ENCODE measurements at places on chromosomes 3 and 15.

- DNase-seq, result no peak
These were observed 25.6 kb upstream of the ZNF280D start for GRCh38 chr15:56758770-56759449.

DNA sequence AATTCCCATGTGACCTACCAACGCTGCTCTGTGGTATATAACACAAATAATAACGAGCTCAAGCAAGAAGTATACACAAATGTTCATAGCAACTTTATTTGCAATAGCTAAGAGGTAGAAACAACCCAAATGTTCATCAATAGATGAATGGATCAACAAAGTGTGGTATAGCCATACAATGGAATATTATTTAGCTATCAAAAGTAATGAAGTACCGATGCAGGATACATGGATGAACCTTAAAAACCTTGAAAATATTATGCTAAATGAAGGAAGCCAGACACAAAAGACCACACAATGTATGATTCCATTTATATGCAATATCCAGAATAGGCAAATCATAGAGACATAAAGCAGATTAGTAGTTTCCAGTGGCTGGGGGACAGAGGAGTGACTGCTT, 15.6 kb upstream of the FEM1B start:
- DNase-seq, result no peak

- no peak for DNase-seq
These were observed 44.3 kb upstream of the DYNC1LI1 start for GRCh38 chr3:32614956-32615355.

DNA sequence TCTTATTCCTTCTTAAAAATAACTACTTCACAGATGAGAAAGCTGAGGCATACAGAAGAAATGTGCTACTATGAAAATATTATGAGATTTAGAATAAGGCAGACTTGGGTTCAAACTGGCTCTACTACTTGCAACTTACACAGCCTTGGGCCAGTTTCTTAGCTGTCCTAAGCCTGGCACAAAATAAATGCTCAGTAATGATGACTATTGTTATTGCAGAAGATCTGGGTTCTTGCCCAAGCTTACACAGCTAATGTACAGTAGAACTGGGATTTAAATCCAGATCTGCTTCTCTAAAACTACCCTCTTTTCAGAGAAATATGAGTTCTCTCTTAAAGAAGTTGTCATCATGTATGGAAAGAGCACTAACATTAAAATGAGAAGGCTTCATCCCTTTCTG, 228.2 kb upstream of the TPRG1 start:
- DNase-seq, result no peak

DNA sequence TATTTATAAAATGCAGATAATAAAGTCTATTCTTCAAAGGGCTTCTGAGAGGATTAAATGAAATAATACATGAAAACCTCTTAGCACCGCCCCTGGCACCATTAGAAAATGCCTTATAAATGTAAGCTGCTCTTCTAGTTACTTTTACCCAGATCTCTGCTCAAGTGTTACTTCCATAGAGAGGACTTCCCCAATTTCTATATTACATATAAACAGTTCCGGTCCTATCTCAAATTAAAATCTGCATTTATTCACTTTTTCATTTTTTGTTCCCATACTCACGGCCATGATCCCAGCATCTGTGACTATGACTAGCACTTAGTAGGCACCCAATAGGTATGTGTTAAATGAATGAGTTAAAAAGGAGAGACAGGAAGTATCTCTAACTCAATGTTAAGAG, 890.9 kb upstream of the CFAP20DC start:
- no peak for DNase-seq

DNA sequence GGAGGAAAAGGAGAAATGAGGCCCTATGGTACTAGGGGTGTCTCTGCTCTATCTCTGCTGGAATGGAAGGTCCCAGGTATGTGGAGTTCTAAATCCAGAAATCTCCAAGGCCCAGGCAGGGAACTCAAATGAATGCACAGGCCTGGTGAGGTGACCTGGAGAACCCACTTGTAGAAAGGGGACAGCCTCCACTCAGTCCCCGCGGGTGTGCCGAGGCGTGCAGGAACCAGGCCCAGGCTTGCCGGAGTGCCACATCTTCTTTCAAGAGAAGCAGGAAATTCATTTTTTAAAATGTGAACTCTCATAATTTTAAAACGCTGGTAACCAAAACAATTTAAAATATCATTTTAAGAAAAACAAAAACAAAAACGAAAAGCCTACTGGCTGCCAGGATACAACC, 32.2 kb upstream of the ADCY5 start:
- no peak for DNase-seq

GRCh38 chr3:111700054-111700453, 104.9 kb upstream of the ZBED2 start:
- no peak for DNase-seq

- DNase-seq, result no peak
These were observed 209.8 kb downstream of the GAP43 start for GRCh38 chr3:115833074-115833473.

DNA sequence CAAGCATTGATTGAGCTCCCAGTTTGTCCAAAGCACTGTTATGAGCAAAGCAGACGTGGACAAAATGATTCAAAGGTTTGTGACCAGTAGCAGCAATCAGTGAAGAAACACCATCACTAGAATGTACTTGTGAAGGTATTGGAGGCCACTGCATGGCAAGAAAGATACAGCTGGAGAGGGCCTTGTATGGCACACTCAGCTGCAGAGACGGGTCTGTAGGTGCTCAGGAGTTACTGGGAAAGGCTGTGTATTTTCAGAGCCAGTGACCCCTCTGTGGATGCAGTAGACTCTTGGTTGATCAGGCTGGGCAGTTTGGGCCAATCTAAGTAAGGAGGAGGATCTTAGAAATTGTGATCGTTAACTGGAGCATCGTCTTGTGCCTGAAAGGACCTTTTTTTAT, 120.0 kb downstream of the GHSR start:
- DNase-seq, result no peak

- no peak for DNase-seq
These were observed 12.6 kb downstream of the NFKBIZ start for GRCh38 chr3:101861789-101862415.

DNA sequence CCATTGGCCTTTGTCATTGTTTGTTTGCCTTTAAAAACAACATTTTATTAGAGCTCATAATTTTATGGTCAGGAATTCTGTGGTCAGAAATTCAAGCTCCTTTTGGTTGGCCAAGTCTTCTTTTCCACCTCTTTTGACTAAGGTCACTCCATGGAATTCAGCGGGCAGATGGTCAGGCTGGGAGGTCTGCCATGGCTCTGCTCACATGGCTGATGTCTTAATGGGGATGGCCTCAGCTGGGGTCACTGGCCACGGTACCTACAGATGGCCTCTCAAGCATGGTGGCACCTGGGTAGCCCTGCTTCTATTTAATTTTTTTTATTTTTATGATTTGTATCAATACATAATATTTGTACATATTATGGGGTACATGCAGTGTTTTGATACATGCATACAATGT, 360.8 kb upstream of the MCTP2 start:
- no peak for DNase-seq

DNA sequence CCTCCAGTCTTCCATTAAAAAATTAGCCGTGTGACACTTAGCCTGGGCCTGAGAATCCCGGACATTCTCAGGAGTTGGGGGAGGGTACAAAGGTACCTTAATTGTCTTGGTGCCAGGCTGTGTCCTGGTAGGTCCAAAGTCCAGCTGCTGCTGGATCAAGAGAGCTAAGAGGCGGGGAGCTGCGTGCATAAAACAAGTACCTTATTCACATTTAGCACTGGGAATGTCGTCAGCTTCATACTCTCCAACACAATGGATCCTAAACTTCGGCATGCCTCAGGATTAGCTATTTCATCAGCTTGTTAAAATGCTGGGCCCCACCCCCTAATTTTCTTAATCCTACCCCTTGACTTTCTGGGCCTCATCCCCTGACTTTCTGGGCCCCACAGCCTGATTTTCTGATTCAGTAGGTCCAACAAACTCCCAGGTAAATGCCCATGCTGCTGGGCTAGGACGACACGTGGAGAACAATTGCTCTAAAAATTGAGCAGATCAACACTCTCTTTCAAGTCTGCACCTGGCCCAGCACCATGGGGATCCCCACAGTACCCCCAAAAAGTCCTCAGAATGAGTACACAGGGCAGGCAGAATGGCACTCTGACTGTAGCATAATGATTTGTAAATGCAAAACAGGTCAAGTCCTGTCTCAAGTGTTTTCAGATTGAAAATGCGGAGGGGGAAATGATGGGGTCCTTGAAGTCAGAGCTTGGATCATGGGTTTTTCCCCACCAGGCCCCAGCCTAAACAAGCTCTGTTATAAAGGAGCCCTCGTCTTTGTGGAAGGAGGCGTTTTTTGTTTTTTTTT, 5.6 kb upstream of the AEN start:
- DNase-seq, result no peak

DNA sequence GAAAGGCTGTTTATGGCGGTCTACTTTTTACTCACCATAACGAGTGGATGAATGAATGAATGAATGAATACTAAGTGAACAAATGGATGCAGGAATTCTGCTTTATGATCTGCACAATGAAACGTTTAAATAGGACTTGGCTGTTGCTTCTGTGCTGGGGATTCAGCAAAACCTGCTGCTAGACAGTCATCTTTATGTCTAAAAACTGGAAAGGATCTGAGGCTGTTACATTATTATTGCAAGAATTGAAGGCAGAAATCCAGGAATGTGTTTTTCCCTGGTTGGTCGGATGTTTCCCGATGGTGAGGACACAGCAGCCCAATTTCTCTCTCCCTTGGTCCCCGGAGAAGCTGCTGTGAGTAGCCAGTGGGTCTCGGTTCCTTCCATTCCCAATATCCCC, 94.2 kb downstream of the GABRG3 start:
- DNase-seq, result no peak

- DNase-seq, result no peak
These were observed 22.6 kb upstream of the RBP1 start for GRCh38 chr3:139561959-139562676.

DNA sequence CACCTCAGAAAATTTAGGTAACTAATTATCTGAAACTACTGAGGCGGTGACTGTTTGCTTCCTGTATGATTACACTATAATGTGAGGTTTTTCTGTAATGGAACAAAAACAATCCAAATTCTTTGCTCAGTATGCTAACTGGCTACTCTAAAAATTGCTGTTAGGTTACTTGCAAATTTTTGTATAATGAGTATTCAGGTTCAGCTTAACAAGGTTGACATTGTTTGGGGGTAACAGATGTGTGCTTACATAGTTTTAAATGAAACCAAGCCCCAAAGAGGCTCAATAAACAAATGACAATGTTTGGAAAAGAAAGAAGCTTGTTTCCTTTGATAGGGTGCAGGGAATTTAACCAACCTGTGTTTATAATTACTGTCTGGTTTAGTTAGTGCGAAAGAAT, 414.5 kb upstream of the MDFIC2 start:
- no peak for DNase-seq

GRCh38 chr3:187296058-187296457, 4.5 kb upstream of the MASP1 start:
- no peak for DNase-seq

DNA sequence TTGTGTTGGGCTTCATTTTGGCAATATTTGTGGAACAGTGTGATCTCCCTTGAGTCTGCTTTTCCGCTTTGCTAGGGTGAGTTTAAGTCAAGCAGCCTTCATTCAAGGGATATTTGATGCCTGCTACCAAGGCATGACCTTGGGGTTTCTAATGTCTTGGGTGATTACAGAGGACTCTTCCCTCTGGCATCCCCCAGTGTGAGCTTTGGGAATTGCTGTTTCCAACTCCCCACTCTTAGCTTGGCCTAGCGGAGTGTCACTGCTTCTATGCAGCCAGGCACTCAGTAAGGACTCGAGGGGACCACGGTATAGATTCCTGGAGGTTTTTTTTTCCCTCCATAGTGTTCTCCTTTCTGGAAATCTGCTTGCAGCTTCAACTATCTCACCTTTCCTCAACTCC, 21.1 kb downstream of the GCNT3 start:
- DNase-seq, result no peak

GRCh38 chr3:45689787-45690145, 570 bp downstream of the SACM1L start:
- no peak for DNase-seq

DNA sequence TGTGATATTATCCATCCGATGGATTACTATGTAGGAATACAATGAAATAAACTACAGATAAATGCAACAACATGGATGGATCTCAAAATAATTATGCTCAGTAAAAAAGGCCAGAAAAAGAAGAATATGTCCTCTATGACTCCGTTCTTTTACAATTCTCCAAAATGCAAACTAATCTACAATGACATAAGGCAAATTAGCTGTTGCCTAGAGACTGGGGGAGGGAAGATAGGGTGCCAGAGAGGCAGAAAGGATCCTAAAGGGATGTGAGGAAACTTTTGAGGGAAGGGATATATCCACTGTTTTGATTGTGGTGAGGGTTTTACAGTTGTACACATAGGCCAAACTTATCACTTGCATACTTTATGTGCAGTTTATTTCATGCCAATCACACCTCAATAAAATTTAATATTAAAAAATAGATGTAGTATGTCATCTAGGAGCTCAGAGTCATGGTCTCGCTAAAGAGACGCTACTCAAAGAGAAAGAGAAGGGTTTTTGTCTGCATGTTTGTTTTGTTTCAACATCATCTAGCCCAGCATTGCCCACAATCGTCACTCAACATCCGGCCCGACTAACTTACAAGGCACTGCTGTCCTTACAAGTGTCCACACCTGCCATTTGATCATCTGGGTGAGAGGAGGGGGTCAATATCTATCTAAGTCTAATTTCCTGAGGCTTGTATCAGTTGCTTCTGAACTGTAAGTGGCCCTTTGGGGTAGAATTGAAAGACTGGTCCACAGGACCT, 29.5 kb downstream of the HES1 start:
- no peak for DNase-seq

DNA sequence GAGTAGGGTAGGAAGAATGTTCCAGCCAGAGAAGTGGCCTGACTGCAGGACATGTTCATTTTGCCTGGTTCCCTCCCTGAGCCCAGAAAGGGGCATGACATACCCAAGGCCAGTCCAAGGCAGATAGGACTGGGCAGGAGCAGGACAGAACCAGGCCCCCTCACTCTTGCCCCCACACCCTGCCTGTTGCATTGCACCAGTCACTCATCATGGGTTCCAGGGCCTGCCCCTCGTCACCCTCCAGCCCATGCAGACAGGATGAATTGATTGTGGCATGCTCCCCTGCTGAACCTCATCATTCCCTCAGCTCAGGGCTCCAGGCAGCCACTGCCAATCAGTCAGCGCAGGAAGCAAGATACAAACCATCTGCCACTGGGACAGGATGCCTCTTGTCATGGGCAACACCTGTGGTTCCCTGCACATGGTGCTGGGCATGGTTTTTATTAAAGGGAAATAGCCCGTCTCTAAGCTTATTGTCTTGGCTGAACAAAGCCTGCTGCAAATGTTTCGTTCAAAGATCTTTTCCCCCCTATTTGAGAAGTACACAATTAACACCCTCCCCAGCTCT, 48.9 kb downstream of the RASGRF1 start:
- no peak for DNase-seq
